ENCODE measurements at places on chromosomes 12 and 14. TPM values are rescaled to one million over a fixed set of nuclear protein-coding genes. Genes with fewer than 3 reads are reported as not detected.

DNA sequence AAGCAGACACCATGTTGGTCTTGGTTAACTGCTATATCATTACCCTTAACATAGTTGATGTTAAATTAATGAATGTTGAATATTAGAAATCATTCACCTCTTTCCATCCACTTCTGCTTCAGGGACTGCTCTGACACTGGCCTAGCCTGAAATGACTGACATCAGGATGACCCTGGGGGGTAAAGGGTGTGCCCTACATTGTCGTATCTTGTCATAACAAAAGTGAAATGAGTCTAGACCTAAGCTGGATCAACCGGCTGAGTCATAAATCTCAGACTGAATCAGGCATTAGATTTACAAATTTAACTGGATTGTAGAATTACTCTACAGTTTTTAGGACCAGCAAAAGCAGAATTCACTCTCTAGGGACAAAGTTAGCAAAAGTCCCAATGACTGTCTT, 35.3 kb downstream of the KICS2 start:
- no peak overlapping the region for H3K27ac ChIP-seq
- H3K4me3 ChIP-seq, result no peak overlapping the region
- H3K27me3 ChIP-seq, result no peaks in the 10 kb centered on the region
- no peaks in the 10 kb centered on the region for H3K36me3 ChIP-seq
- H3K4me1 ChIP-seq, result no peaks in the 10 kb centered on the region

Gene KRT72
- not detected for polyA plus RNA-seq

Gene SIX1
- polyA plus RNA-seq, result not detected

Gene PAPOLA
- 182 TPM for polyA plus RNA-seq

Gene SLC5A8
- polyA plus RNA-seq, result not detected

Gene ACOT4
- polyA plus RNA-seq, result 12.7 TPM

Measured in small intestine (tissue), 16 donors.